ENCODE measurements at places on chromosomes 11 and 22.

DNA sequence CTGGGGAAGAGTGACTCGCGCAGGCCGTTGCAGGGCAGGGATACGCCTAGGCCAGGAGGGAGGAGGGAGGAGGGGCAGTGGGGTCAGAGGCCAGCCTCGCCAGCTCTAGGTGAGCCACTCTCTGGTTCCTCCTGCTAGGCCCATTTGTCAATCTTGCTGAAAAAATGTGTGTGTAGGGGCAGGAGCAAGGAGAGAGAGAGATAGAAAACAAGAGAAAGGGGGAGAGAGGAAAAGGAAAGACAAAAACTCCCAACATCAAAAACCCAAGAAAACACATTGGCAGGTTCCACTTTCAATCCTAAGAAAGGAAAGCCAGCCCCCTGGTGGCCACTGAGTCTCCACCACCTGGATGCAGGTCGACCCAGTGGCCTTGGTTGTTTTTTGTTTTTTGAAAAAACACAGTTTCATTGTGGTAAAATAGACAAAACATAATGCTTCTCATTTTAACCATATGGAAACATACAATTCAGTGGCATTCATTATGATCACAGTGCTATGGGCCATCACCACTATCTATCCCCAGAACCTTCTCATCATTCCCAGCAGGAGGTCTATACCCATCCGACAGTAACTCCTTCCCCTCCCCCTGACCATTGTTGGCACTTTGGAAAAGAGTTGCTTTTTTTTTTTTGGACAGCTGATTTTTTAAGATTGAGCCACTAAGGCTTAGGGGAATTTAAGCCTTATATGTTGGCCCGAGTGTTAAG is 10.9 kb downstream of the OMP start:
- DNase-seq, result no peak

GRCh38 chr11:44592125-44592940 is 26.9 kb downstream of the CD82 start:
- no peak for DNase-seq

DNA sequence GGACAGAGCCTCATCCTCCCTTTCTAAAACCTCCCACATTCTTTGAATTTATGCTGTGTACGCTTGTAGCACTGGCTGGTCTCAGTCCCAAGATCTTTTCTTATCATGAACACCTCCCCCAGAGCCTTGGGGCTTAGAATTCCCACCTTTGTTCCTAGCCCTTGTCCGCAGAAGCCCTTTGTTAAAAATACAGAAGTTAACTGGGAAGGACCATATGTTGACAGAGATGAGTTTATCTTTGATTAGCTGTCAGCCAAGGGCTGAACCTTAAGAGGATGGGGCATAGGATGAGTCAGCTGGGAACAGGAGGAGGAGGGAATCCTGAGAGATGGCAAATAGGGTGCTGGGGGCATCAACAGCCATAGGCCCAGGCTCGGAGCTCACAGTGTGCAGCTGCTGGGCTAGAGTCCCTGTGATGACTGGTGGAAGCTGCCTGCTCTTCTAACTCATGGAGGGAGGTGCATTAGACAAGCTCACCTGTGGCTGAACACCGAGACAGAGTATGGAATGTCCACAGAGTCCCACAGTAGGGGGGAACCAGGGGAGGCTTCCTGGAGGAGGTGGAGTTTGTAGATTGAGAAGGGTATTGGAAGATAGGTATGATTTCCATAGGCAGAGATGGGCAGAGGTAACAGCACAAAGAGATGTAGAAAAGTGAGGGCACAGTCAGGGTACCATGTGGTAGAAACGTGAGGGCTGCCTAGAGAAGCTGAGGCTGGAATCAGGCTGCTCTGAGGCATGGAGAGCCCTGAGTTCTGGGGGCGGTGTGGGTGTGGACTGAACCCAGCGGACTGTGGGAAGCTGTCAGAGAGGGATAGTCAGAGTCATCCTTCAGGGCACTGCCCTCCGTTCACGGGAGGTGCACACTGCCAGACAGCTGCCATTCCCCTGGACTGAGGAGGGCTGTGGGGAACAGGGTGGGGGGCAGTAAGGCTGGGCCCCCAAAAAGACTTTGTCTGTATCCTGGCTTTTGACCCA is 9.9 kb downstream of the MICAL2 start:
- DNase-seq, result no peak

DNA sequence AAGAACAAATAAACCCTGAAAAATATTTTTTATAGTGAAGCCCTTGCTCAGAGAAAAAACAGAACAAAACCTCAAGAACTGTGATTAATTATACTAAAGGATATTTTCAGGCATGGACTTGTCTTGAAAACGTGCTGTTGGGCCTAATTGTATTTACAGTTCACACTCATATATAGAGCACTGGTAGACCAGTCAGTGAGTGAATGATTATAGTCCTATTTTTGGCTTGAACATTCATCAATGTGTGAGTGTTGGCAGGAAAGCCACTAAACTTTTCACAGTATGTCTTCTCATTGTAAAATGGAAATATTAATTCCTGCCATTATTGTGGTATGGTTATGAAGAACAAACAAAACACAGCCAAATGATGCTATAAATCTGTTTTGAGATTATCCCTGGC is 462.8 kb downstream of the KCNA4 start:
- no peak for DNase-seq

- DNase-seq, result no peak
These were observed 102.7 kb downstream of the TRAF6 start for GRCh38 chr11:36407356-36407755.

GRCh38 chr11:63870351-63871140 is 31.6 kb downstream of the MARK2 start:
- DNase-seq, result no peak

DNA sequence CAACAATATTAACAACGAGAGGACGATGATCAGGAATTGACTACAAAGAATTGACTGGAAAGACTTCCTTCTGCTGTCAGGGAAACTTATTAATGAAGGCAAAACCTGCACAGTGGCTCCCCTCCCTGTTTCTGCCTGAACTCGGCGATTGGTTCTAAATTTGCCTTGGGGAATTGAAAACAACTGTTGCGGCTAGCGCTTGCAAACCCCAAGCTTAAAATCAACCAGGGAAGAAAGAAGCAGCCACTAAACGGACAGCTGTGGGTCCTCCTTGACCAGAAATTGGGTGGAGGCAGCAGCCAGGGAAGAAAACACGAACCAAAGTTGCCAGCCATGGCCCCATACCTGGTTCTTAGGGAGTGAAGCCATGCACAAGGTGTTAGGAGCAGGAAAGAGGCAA is 383.5 kb upstream of the CADM1 start:
- no peak for DNase-seq

GRCh38 chr11:82854242-82854641 is 46.0 kb downstream of the PRCP start:
- no peak for DNase-seq

DNA sequence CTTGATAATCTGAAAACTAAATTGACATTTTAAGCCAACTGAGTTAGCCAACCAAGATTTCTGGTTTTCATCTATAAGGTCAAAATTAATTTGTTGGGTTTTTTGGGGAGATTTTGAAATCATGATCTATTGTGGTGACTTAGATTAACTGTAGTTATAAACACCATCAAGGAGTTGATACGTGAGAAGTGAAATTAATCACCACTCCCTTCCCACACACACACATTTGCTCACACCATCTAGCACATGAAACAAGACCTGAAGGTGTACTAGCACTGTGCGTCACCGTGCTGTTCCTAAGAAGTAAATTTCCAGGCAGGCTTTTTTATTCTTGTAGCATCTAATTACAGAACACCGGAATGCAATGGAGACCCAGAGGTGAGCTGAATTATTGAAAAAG is 2.1 kb downstream of the OR5B21 start:
- DNase-seq, result no peak

- no peak for DNase-seq
These were observed 259.7 kb upstream of the PLET1 start for GRCh38 chr11:112520354-112520753.

- DNase-seq, result no peak
These were observed 49.6 kb upstream of the ME3 start for GRCh38 chr11:86722006-86722405.

GRCh38 chr11:82754410-82754809 is 20.7 kb upstream of the FAM181B start:
- DNase-seq, result no peak

DNA sequence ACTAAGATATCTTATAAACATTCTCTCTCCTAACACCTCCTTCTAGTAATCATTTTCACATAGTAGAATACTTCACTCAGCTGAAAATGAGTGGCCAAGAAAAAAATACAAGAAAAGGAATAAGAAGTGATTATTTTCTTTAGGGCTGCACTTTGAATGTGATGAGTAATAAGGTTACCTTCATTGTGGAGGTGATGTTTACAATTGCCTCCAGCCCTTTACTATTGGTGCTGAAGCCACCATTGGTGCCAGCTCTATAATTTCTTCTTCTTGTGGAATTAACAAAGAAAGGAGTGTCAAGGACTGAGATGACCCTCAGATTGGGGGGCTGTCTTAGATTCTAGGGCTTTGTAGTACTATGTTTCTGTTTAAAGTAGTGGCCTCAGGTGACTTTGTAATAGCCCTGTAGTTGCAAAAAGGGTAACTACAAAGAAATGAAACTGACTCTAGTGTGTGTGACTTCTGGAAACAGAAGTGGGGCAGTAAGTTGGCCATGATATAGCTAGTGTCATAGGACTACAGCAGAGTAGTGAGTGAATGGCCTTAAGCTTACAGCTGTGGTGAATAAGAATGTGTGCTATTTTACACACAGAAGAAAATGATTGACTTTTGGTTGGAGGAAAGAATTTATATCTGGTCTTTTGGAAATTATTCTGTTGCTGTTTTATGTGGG is 287.2 kb downstream of the TMEM135 start:
- no peak for DNase-seq

DNA sequence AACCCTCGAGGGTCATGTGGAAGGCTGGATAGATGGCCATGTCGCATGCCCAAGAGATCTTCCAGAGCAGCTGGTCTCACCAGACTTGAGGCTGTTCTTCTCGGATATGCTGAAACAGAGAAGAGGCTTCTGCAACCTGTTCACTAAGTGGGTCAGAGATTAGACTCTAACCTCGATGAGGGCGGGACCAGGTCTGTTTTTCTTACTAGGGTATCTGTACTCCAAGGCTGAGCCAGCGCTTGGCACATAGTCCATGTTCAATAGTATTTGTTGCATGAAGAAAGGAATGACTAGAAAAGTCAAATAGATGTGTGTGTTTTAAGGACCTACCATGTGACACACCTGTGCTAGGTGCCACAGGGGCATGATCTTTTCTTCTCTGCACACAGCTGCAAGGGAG is 43.6 kb downstream of the ABTB2 start:
- DNase-seq, result no peak

DNA sequence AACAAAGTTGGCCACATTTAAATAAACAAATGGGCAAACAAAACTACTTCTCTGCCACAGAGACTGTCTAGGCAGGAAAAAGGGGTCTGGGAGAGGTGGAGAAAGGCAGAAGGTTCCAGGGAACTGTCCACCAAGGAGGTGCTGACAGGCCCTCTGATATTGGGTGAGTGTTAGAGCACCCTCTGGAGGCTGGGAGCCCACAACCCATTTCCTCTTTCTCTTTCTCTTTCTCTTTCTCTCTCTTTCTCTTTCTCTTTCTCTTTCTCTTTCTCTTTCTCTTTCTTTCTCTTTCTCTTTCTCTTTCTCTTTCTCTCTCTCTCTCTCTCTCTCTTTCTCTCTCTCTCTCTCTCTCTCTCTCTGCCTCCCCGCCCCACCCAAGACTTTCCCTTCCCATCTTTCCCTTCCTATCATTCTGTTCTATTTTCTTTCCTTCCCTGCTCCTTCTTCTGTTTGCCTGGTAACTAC is 912.8 kb downstream of the DLG2 start:
- DNase-seq, result no peak
